ENCODE measurements at places on chromosomes 5 and 9.
A peak's percentile ranks its signal among the peaks of the same experiment; 100 is the strongest.

DNA sequence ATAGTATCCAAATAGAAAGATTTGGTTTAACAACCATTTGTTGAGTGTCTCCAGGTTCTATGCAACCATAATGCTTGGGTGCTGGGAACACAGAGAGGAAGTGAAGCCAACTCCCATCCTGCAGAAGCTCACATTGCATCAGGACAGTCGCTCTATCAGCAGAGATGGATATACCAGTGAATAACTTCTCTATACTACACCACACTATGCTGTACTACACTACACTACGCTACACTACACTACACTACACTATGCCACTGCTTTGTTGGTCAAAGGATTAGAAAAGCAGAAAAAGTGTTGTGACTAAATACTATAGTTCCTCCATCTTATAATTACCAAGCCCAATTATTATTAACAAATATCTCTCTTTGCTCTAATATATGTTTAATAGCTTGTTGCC is 89.2 kb upstream of the PRRC1 start:
- DNase-seq: no peak

DNA sequence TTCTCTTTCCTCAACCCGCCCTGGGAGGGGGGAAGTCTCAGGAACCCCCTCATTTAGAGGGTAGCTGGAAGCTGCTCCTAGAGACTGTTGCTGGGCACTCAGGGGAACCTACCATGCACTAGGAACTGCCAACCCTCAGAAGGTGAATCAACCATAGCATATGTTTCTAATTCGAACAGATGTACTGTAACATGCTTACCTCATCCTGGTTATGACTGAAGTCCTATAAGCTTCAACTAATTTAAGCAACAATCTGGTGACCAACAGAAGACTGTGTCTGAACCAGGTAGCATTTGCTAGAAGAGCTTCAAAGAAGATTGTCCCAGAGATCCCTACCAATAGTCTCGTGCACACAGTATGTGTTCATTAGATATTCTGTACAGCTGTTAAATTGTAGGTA is 5.7 kb upstream of the PRDM6 start:
- DNase-seq: no peak

DNA sequence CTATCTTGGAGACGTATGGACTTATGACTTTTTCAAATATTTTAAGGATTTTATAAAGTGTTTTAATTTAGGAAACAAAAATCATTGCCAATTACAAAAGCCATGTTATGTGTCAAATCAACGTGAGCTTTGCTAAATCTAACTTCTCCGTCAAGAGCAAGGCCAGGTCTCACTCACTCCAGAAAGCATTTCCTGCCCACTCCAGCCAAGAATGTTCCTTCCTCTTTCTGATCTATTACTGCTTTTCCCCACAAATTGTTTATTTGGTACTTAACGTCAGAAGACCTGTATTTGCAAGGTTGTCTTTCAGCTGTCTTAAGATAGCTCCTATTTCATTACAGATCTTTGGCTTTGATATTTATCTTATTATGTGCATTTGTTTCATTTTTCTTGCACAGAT is 193.5 kb upstream of the HAPLN1 start:
- no peak for DNase-seq

- no peak for DNase-seq
Observed at GRCh38 chr9:28410411-28410810, 837.1 kb upstream of the C9orf72 start.

- no peak for DNase-seq
Observed at GRCh38 chr5:82862261-82862660, 214.9 kb downstream of the TMEM167A start.

GRCh38 chr9:21993893-21994555 is at the start of gene CDKN2A:
Gene CDKN2A, minus strand, starts transcription at chr9:21994392.
- no peak for DNase-seq

GRCh38 chr5:85441156-85441555 is 1056.5 kb upstream of the EDIL3 start:
- no peak for DNase-seq

GRCh38 chr9:17318821-17319320 is 184.0 kb downstream of the CNTLN start:
- no peak for DNase-seq

DNA sequence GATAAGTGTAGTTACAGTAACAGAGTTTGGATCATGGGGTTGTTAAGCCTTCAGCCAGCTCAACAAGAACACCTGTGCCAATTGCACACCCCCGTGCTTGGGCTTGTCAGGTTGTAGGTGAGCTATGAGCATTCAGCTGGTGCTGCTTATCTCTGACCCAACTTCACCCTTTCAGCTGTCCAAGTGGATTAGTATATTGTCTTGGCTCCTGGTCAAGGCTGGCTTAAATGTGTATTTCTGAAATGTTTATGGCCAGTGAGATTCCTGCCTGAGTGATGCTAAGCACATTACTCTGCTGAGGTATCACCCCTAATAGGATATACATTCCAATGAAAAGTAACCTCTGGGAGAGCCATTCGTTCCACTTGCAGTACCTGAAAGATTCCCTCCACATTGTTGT is 44.2 kb upstream of the LMNB1 start:
- DNase-seq: no peak

GRCh38 chr9:106707291-106707690 is 155.7 kb upstream of the ZNF462 start:
- DNase-seq: no peak

DNA sequence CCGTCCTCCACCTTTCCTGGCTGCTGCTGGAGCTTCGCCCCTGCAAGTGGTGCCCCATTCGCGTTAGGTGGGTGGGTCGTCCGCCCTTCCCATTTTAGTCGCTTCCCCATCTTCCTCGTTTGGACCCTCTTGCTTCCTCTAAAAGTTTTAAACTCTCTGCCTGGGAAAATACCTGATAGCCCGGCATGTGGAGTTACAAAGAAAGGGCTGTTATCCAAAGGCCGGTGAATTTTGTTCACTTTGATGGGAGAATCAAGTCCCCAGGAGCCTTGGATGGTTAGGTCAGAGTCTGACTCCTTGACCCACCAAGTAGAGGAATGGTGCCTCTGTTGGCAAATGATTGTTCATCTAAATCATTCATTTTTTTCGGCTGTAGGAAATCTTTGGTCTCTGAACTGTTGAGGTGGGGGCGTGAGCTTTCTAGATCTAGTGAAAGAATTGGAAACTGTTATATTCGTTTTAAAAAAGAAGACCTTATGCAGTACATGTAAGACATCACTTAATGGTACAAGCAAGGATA is 29.5 kb upstream of the APC start:
- no peak for DNase-seq

- DNase-seq: no peak
Observed at GRCh38 chr9:96141666-96142065, 160.3 kb downstream of the HSD17B3 start.

DNA sequence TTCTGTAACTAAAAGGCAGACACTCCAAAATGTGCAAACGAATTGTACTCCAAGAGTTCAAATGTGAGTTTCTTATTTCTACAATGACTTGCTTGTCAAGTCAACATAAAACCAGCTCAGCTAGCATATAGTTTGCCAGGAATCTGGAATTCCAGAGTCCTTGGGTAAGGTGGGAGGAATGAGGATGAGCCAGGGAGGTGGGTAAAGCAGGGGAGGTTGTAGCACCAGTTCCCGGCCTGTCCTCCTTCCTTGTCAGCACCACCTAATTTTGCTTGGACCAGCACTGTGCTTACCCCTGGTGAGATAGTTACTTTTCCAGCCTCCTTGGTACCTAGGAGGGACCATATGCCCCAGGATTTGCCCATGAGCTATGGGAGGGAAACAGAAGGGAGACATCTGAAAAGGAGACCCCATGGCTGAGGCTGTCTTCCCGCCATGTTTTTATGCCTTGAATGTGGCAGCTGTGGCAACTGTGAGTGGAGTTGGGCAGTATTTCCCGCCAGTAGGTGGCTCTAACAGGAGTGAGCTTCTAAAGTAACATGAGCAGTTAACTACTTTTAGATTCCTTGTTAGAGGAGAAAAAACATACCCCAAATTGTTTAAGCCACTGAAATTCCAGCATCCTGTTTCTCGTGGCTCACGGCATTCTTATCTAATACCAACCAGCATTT is 302.5 kb downstream of the TENT4A start:
- DNase-seq: no peak

DNA sequence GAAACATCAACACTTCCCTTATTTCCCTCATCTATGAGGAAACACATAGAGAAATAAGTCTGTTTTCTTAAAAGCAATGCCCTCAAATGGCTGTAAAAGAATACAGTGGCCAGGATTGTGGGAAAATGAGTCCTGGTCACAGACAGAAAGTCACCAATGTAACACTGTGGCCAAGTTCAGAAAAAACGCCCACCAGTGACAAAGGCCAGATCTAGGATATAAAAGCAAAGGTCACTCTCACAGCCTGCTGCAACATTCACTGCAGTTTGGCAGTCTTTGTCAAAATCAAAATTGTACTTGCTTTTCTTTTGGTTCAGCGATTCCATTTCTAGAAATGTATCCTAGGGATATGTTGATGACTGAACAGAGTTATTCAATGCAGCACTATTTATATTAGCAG is 30.5 kb downstream of the TSSK1B start:
- no peak for DNase-seq

DNA sequence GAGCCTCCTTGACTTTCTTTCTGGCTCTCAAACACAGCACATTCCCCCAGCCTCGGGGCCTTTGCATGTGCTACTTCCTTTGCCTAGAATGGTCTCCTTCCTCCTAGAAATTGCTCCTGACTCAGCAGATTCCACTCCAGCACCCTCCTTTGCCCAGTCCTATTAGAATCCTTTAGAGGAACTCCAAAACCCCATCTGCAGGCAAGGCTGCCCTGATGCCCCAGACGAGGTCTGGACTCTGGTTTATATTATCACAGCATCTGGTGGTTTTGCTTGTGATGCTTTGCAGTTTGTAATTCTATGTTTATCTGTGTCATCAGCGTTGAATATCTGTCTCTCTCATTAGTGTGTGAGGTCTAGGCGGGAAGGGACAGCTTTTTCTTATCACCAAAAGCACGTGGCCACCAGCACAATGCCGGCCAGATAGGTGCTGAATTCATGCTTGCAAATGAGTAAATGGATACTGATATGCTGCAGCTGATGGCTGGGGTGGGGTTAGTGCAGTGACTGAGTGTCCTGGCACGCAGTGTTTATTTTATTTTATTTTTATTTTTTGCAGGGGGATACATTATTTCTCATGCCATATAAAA is 30.0 kb upstream of the ANKH start:
- peak; percentile 31 for DNase-seq

GRCh38 chr5:167623354-167623753 is 668.1 kb upstream of the WWC1 start:
- no peak for DNase-seq

- no peak for DNase-seq
Observed at GRCh38 chr9:128276574-128277270, 646 bp downstream of the SWI5 start.

- DNase-seq: no peak
Observed at GRCh38 chr5:83256091-83256780, 178.9 kb downstream of the XRCC4 start.

GRCh38 chr5:138946241-138946623 is 71.1 kb upstream of the LRRTM2 start:
- DNase-seq: no peak

GRCh38 chr5:9042241-9042640 is 503.6 kb downstream of the SEMA5A start:
- DNase-seq: no peak

DNA sequence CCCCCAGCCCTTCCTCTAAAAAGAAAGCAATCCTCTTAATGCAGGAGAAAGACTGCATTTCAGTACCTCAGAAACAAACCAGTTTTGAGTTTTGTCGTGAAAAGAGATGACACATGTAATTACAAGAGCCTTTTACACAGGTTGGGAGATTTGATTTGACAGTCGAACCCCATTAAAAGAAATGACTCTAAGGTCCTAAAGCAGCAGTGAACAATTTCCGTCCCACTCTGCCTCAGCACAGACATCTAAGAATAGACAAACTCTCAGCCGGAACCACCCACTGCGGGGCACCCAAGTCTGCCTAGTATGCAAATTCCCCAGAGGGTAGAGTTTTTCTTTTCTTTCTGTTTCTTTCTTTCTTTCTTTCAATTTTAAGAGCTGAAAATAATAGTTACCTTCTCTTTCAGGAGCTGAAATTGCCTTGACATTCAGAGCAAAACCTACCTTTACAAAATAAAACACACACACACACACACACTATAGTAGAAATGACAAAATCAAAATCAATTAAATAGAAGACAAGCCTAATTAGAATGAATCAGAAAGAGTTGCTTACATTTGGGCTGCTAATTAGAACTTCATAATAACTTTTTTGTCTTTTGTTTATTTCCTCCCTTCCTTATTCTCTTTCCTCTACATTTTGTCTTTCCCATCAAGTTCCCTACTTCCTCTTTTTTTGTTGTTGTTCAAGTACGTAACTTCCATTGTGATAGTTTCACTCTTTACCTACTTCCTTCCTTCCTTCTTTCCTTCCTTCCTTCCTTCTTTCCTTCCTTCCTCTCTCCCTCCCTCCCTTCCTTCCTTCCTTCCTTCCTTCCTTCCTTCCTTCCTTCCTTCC is 65.1 kb downstream of the BASP1 start:
- no peak for DNase-seq

DNA sequence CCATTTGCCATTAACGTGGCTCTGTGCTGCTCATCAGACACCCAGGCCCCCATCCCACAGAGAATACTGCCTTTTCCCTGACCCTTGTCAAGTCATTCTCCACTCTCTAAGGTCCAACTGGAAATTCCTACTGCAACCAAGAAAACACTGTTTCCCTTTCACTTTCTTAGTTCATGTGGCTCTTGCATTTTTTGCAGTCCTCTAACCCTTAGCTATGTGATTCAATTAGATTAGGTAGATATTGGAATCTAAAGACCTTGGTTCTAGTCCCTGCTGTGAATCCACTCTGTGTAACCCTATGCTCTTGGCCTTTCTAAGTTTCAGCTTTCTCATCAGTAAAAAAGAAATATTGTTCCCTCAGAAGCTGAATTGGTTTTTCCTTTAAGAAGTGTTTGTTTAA is 649.4 kb downstream of the CCDC171 start:
- no peak for DNase-seq

DNA sequence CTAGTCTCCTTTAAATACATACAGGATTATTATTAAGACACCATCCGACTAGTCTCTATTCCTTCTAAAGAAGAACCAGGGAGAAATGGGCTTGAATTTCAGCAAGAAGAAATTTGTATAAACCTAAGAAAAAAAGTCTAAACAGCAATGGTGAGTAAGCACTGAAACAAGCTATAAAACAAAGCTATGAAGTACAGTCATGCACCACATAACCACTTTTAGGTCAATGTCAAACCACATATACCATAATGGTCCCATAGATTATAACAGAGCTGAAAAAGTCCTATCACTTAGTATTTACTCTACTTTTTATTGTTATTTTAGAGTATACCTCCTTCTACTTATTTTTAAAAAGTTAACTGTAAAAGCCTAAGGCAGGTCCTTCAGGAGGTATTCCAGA is 102.0 kb upstream of the NFIB start:
- DNase-seq: no peak
